IMR-90 (cell line): ENCODE measurements at places on chromosomes 7 and 10.

GRCh38 chr7:47384755-47385535 lies 197.0 kb downstream of the TNS3 start:
- no peak for DNase-seq

DNA sequence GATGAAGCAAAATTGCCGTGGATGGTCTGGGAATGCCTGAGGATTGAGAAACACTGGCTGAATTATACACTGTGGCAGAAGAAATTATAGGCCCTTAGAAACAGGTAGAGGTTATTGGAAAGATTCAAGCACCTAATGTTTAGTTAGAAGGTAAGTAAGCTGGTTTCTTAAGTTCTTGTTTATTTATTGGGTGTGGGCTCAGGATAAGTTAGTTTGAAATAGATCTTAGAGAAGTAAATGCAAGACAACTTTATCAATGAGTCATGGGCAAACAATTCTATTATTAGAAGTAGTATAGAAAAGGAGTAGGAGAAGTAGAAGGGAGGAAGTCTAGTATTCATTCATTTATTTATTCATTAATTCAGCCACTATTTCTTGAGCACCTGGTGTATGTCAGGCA lies 96.5 kb downstream of the KAT6B start:
- peak; percentile 52 for DNase-seq

DNA sequence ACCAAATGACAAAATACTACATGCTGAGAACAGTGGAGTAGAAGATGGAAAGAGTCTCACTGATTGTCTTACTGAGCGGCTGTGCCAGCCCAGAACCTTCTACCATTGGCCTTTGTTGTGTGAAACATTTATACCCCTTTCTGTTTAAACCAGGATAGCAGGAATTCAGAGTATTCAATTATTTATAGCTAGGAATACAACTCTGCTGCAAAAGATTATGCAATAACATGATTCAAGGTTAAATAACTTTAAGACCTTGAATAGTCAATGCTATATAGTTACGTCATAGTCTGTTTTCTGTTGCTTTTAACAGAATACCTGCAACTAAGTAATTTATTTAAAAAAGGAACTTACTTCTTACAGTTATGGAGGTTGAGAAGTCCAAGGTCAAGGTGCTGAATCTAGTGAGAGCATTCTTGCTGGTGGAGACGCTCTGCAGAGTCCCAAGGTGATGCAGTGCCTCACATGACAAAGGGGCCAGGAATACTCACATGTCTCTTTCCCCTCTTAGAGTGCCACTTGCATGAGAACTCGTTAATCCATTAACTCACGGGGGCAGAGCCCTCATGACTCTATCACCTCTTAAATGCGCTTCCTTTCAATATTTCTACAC lies 371.8 kb downstream of the MDFIC start:
- DNase-seq, result peak; percentile 53

GRCh38 chr10:97006364-97006763 lies 174.3 kb downstream of the LCOR start:
- DNase-seq, result no peak

DNA sequence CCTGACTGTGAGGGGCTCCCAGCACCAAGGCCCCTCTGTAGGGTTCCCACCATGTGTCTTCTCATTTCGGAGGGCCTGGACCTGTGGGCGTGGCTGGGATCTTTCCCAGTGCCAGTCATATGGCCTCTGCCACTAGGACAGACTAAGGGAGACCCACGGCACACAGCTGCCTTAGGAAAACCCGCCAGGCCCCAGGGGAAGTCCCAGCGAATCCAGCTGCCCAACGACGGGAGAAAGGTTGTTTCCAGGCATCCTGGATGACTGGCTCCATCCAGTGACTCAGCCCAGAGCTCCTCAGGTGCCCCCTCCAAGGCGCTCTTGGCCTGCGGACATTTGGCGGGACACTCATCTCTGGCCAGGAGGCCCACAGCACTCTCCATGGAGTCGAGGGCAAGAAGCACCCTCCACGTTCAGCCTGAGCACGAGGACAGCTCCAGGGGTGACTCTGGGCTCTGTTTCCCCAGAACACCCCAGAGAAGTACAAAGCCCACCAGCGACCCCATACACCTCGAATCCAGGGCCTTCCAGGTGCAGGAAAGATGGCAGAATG lies 39.9 kb downstream of the PWWP2B start:
- DNase-seq, result no peak

- DNase-seq, result peak; percentile 23
Observed at GRCh38 chr7:149716007-149716931, 57.1 kb downstream of the ZNF467 start.

- DNase-seq, result no peak
Observed at GRCh38 chr7:112907658-112908057, 117.5 kb upstream of the TMEM168 start.

- DNase-seq, result no peak
Observed at GRCh38 chr10:47049056-47049851, 138.0 kb downstream of the PTPN20 start.

DNA sequence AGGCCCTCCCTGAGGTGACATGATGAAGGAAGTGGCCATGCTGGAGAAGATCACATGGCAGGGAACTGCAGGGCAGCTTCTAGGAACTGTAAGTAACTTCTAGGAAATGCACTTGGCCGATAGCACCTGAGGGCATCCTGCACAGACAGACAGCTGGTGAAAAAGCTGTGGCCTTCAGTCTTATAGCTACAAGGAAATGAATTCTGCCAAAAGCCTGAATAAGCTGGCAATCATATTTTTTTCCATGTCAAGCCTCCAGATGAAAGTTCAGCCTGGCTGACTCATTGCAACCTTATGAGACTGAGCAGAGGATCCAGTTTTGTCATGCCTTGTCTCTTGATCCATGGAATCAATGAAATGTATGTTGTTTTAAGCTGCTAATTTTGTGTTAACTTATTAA lies 91.1 kb upstream of the CACNA2D1 start:
- peak; percentile 70 for DNase-seq

DNA sequence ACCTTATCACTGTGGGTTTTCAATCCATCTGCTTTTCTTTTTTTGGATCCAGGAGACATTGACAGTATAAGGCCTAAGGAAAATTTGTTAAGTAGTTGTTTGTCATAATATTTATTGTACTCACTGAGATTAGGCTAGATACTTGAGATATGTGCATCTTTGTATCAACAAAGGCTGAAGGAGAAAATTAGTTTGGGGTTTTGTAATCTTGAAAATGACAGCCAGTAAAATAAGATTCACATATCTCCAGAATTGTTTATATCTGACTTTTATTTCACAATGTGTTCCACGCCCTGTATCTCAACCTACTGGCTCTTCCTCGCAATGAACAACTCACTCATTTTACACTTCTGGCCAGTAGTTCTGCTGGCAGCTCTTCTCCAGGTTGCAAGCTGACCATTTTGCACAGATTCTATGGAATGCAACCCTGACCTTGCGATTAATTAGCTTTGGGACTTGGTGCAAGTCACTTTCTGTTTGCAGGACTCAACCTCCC lies 132.7 kb downstream of the GATA3 start:
- no peak for DNase-seq

GRCh38 chr7:40899636-40900507 lies 765.1 kb downstream of the SUGCT start:
- no peak for DNase-seq

DNA sequence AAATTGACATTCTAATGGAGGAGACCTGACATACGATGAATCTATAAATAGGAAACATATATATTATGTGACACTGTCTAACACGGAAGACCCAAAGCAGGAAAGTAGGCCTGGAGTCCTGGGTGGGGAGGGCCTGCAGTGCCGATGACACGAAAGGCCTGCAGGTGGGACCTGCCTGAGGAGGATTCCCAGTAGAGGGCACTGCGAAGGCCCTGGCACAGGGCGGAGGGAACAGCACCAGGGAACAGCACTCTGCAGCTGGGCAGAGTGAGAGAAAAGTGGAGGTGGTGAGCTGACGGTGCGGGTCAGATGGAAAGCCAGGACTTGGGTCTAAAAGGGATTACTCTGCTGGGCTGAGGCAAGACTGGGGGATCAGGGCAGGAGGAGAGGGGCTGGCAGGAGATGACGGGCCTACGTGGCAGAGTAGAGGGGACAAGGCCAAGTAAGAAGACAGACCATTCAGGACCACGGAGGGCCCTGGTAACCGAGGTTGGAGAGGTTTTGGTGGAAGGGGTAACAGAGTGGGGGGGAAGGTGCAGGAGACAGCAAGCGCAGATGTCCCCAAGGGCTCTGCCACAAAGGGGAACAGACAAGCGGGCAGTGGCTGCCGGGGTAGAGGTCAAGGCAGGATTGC lies 8.1 kb downstream of the ZNF746 start:
- DNase-seq, result no peak

DNA sequence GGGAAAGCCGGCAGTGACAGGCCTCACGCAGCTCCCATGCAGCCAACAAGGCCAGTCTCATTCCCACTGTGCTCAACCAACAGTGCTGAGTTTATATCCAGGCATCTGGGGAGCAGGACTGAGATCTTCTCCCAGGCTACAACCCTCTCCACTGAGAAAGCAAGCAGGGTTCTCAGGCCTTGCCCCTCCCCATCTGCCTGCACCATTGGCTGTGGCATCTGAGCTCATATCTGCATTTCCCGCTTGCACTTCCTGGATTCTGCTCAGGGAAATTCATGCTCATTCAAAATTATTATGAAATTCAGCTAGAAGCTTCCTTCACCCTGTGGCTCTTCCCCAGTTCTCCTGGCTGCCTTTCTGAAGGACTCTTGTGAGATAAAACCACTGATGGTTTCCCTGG lies 1029.0 kb downstream of the GRM8 start:
- no peak for DNase-seq

DNA sequence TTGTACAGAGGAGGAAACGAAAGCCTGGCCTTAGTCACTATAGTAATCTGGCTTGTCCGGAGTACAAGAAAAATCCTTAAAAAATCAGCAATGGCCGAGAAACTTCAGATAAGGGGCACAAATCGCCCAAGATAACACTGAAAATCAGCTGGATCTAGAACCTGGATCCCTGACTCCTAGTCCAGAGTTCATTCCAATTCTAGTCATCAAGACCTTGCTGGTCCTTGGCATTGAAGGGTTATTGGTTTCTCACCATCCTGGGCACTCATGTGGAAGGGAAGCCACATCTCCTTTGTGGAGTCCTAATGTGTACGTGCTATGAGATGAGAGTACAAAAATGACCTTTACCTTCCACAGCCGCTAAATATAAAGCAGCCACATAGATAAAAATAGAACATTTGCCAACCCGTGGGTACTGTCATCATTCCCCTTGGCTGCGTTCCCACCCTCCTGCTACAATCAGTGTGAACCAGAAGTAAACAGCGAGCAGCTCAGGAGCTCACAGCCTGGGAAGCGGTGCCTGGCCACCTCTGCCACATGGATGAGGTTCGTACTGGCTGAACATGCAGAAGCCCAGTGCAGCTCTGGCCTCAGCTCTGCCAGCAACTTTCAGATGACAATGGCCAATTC lies 116.0 kb upstream of the PDLIM1 start:
- no peak for DNase-seq

GRCh38 chr10:58201704-58202103 lies 66.0 kb downstream of the IPMK start:
- no peak for DNase-seq

DNA sequence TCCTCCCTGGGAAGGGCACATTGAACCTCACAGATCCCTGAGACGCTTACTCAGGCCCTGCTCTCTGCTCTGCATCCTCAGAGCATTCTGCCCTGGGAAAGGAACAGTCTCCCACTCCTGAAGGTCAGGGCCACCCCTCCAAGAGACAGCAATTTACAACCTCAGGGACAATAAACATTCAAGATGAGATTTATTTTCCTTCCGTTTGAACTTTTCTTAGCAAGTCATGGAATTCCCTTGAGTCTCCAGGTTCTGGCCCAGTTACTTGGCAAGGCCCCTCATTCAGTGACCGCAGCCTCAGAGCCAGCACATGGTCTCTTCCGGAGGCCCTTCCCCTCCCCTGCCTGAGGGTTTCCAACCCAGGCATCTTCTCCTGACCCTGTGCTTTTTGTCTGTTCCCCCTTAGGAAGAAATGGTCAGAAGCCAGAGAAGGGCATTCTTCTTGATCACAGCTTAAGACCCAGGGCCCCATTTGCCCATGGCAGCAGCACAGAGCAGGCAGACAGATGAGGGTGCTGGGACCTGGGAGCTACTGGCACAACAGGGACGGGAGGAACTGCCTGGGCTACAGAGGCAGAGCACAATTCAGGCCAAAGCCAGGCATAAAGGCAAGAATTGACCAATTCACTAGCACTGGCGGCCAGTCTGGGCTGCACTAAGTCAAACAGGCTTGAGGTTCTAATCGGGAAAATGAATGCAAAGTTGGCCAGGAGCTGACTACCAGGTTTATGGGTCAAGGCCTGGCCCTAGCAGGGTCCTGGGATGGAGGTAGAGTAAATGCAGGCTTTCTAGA lies 56.7 kb downstream of the VSTM4 start:
- no peak for DNase-seq

DNA sequence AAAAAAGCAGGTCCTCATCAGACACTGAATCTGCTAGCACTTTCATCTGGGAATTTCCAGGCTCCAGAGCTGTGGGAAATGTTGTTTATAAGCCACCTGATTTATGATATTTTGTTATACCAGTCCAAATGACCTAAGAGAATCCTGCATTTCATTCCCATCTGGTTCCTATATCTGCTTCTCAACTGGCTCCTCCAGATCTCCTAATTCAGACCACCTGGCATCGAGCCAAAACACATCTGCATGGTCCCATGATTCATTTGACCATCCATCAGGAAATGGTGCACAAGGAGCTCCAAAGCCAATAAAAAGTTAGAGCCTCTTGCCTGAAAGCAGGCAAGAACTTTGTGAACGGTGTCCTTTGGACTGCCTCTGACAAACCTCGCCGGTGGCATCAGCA lies 108.9 kb downstream of the IPMK start:
- peak; percentile 55 for DNase-seq

GRCh38 chr7:155483868-155484325 lies 26.0 kb downstream of the EN2 start:
- no peak for DNase-seq

DNA sequence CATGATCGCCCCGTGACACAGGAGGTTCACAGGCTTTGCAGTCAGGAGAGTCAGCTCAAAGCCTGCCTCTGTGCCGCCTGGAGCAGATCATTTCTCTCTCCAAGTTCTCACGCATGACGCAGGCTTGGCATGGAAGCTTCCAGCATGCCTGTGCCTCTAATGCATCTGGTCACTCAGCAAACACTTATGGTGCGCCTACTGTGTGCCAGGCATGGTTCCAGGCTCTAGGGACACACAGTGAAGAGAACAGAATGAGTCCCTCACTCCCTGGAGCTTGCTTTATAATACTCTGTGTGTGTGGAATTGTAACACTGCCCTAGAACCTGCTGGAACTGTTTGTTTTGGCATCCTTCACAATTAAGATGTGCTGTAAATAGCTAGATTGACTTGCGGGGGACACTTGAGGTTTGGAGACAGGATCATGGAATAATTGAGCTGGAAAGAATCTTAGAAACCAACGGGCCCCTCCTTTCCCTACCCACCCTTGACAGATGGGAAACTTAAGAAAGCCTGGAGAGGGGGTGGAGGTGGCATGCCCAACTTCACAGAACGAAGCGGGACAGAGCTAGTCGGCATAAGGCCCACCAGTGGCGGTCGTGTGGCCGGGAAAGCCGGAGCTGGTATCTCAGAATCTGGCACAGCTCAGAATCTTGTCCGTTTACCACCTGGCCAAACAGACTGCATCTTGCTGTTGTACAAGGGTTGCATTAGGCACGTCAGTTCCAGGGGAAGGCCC lies 4.6 kb upstream of the MYH16 start:
- DNase-seq, result no peak

GRCh38 chr7:78684201-78684600 lies 769.3 kb downstream of the MAGI2 start:
- DNase-seq, result no peak
